Hematopoietic multipotent progenitor cell treated with erythropoietin and hydrocortisone succinate and interleukin-3 and kit ligand, for 15 days (in vitro differentiated cells): ENCODE measurements at places on chromosomes 13 and 19.

DNA sequence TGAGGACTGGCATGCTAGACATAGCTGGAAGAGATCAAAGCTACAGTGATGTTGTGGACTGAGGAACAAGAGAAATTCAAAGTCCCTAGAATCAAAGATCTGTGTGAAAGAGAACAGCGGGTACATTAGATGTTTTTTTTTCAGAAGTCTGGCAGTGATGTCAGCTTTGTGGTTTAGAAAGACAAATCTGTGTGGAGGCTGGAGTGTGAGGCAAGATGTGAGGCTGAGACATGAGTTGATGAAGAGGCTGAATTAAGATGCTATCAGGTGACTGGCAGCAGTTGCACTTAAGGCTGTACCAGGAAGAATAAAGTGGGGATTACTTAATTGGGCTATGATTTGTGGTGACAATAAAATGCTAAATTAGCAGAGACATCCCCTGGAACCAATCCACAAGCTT lies 46.5 kb downstream of the DNAJC3 start:
- DNase-seq = no peak

DNA sequence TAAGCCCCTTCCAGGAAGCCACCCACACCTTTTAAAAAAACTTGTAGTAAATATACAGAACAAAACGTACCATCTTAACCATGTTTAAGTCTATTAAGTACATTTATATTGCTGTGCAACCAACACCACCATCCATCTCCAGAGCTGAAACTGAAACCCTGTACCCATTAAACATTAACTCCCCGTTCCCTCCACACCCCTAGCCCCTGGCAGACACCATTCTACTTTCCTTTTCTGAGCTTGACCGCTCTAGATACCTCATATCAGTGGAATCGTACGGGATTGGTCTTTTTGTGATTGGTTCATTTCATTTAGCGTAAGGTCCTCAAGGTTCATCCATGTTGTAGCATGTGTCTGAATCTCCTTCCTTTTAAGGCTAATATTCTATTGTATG lies 13.0 kb upstream of the SPATA13 start:
- DNase-seq = no peak

DNA sequence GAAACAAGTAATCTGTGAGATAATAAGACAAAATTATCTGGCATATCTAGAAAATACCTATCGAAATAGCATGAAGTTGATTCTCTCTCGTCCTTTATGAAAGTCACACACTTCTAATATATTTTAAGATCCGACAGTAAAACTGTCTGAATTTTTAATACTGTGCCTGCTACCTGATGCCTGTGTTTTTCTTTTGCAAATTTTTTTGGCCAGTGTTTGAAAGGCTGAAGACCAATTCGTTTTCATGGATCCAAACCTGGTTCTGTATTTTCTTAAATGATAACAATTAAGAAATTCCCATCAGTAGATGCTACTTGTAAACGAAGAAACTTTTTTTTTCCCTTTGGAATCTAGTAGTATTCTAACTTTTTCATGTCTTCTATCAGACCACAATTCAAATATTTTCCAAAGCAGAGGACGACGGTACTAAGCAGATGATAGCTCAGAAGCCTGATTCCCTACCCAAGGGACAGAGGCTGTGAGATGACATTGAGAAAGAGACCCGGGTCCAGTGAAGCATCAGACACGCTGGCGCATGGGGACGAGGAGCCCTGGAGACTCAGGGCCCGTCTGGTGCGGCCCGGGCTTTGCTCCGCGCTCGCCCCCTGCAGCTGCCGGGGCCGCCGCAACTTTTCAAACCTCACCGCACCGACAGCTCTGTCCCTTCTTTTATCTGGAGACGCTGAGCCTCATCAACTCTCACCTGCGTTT lies 49.5 kb upstream of the PABPC3 start:
- DNase-seq = no peak

GRCh38 chr19:6752256-6753177 lies 13.0 kb downstream of the TRIP10 start:
- DNase-seq = no peak

DNA sequence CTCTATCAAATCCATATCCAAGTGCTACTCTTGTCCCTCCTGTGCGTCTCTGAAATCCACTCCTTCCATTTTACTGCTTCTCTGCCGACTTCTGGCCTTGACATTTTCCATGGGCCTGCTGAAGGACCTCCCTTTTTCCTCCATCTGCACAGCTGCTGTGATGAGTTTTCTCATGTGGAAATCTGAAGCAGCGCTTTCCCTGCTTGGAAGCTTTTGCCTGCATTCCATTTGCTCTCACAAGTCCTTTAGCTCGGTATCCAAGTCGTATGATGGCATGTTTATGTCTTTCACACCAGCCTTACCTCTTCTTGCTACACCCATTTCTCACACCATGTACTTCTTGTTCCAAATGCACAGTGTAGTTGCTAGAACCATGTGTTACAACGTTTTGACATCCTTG lies 328.2 kb downstream of the GPC5 start:
- DNase-seq = no peak

- DNase-seq = no peak
Measured at GRCh38 chr13:34587576-34587975, 354.5 kb upstream of the NBEA start.

DNA sequence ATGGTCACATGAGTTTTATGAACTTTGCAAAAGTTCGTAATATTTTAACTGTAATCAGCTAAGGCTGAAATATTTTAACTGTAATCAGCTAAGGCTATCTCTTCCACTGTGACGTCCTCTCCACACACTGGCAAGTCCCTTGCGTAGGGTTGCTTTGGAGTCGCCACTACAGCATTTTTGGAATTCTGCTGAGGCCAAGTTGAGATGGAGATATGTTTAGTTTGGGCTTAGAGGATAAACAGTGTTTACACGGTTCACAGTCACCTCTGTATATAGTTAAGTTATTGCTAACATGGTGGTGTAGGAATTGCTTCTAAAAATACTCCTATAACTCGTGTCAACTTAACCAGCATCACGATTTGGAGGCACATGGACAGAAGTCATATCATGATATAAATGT lies 143.6 kb upstream of the SERP2 start:
- DNase-seq = no peak

DNA sequence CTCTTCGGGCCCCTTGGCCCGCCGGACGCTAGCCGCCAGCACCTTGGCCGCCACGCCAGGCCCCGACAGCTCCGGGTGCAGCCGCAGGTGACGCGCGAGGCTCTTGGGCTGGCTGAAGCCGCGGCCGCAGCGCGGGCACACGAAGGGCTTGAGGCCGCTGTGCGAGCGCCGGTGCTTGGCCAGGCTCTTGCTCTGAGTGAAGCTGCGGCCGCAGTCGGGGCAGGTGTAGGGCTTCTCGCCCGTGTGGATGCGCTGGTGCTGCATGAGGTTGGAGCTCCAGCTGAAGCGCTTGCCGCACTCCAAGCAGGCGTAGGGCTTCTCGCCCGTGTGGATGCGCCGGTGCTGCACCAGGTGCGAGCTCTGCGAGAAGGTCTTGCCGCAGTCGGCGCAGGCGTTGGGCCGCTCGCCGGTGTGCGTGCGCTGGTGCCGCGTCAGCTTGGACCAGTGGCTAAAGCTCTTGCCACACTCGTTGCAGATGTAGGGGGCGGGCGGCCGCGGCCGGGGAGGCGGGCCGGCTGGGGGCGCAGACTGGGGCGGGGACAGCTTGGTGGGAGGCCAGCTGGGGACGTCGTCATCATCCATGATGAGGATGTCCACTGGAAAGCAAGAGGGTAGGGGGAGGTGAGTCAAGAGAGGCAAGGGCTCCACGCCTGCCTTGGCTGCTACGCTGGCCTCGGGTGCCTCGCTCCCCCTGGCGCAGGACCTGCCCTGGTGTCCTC lies 32.4 kb downstream of the ZNF787 start:
- no peak for DNase-seq

- DNase-seq = no peak
Measured at GRCh38 chr13:36405151-36405550, 27.1 kb upstream of the CCNA1 start.
